ENCODE measurements at places on chromosomes 7 and 10.

- no peak for DNase-seq
Measured at GRCh38 chr10:79947787-79948424, 999 bp downstream of the SFTPD start.

DNA sequence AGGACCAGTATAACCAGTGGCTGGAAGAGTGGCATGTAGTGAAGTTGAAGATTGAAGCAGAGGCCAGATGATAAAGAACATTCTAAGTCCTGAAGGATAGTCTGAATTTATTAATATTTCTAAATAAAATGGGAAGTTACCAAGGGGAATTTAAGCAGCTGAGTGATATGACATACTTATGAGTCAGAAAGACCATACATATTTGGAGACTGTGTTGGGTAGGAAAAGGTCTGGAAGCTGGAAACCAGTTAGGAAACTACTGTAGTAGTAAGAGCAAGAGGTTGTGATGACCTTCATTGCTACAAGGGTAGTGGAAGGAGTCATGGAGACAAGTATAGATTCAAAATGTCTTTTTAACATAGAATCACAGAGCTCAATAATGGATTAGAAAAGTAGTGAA, 752.3 kb downstream of the SUGCT start:
- no peak for DNase-seq

GRCh38 chr7:4725014-4725849, 43.1 kb downstream of the FOXK1 start:
- no peak for DNase-seq

DNA sequence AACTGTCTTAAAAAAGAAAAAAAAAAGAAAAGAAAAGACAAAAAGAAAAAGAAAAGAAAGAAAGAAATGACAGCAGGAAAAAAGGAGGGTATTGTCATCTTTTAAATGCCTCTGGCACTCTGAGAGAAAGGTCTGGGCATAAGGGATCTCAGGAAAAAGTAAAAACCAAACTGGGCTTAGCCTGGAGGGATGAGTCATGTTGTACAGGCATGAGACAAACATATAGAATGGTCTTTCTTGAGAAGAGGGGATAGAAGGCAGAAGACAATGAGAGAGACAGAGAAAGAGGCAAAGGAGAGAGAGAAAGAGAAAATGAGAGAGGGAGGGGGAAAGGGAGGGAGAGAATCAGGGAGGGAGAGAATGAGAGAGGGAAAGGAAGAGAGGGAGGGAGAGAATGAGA, 32.3 kb upstream of the KCNMA1 start:
- no peak for DNase-seq

- no peak for DNase-seq
Measured at GRCh38 chr10:10156917-10157600, 860.6 kb upstream of the CELF2 start.

DNA sequence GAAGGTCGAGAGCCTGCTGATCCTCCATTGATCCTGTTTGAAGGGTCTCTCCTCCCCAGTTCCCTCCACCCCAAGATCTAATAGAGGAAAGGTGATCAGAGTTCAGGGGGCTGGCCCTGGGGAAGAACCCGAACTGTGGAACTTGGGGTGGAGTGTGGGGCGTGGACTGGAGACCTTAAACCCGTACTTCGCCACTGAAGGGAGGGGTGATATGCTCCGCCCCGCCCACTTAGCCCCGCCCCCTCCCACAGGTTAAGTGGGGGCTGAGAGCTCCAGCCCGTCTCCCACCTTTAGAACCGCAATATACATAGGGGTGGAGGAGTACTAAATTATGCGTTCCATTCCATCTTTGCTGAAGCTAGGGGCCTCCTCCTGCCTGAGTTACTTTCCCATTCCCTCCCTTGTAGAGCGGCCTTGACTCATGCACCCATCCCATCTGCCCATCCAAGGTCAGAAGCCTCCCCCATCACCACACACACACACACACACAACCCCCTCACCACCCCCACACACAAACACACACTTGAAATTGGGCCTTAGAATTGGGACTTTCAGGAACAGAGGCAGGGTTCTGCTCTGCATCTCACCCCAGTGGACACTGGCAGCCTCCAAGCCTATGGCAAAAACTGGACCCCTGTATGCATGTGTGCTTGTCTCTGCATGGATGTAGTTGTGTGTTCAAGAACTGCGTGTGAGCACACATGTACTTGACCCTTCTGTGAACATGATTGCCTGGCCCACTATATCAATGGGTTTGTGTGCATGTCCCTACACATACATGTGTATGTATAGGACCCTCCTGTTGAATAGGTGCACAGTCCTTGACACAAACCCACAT, 991 bp downstream of the SEMA4G start:
- DNase-seq, result no peak
